ENCODE measurements at places on chromosomes 3 and 15.
A peak's percentile ranks its signal among the peaks of the same experiment; 100 is the strongest.

DNA sequence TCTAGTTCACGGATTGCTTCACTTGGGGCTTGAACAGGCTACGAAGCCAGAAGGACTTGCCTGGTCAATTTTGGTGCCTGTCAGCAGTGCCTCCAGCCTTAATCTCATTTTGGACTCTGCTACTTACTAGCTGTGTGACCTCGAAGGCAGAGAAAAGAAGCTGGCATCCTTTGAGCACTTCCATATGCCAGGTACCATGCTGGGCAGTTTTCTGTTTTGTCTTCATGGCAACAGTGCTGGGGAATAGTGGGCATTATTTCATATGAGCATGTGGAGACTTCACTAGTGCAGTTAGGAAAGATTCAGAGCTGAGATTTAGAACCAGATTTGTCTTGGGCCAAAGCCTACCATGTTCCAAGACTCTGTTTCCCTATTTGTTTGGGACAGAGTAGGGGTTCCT lies 92.2 kb downstream of the LRTM1 start:
- DNase-seq, result no peak

DNA sequence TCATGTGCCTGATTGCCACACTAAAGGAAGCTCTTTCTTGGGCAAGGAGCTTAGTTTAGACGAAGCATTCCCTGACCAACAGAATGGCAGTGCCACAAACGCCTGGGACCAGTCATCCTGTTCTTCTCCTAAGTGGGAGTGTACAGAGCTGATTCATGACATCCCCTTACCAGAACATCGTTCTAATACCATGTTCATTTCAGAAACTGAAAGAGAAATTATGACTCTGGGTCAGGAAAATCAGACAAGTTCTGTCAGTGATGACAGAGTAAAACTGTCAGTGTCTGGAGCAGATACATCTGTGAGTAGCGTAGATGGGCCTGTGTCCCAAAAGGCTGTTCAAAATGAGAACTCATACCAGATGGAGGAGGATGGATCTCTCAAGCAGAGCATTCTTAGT lies 18.4 kb downstream of the SENP5 start:
- DNase-seq, result no peak

DNA sequence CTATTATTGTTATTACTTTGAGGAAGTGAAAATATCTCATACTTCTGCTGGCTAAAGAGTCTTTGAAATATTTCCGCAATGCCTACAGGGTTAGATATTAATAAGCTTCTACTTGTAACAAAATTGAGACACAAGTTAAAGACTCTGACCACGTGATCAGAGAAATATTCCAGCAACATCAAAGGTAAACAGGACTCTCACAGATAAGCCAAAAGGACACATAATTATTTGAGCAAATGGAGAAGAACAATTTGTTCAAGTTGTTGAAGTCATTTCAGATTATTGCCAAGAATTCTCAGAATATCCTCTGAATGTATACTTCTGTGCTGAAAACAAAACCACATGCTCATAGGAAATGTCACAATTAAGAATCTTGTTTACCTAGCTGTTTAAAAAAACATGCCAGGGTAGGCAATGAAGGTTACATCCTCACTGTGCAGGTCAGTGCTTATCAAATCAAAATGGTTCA lies 225.8 kb upstream of the ALCAM start:
- no peak for DNase-seq

DNA sequence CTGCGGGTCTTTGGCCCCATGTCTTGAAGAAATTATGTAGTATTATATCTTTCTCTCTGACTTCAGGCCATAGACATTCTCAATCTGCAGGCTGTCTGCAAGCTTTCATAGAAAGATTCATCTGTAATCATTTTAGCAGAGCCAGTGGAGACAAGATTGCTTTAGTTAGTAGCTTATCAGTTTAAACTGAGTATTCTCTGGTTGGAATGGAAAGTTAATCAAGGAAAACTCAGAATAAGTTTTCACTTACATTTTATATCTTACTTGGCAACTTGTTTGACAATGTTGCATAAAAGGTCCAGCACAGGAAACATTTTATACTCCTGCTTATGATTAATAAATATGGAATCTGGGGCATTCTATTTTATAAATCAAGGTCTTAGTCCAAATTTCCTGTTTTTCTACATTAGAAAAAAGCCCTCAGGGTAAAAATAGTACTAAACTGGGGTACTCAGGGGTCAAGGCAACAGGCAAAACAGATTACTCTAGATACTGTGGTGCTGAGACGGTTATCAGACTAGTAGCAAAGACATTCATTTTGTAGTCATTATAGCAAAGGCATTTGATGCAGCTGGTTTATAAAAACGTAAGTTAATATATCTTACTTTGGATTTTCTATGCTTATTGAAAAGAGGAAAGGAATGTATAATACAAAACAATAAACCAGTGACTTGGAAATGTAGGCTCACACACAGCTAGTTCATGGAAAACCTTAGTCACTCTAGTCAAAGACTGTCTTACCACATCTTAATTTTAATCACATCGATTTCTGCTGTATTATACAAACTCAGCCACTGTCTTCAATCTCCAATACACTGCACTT lies 45.2 kb upstream of the FILIP1L start:
- DNase-seq, result no peak

GRCh38 chr3:9715764-9716437 lies 12.3 kb downstream of the CPNE9 start:
- peak; percentile 90 for DNase-seq

DNA sequence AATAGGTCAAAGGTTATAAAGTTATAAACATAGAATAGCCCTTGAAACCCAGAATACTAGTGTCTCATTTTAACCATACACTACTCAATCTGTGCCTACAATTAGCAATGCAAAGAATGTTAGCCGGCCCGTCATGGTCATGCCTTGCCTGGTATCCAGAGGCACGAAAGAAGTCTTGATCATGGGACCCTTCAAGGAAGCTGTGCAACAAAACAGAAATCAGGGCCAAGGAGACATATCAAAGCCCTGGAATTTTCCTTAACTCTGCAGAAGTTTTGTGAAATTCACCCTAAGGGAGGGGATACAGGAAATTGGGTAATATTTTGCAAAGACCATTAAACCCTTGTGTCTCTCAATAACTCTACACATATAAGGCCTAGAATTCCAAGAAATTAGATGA lies 482.4 kb downstream of the ROBO1 start:
- DNase-seq, result no peak

DNA sequence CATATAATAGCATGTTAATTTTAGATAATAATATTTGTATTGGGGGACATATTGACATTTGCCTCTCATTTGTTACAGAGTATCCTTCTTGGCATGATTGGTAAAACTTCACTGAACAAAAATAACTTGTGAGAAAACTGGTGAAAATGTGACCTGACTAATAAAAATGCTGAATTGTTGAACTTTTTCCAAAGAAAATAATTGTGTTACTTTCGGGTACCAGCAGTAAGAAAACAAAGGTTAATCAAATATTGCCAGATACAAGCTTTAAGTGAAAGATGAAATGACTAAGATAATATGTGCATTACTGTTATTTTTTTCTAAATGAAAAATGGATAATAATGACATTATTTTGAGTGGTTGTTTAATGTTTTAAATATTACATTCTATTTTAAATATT lies 15.2 kb downstream of the SLC12A1 start:
- no peak for DNase-seq

- DNase-seq, result no peak
These were observed 300.3 kb upstream of the CBLB start for GRCh38 chr3:106168962-106169750.

DNA sequence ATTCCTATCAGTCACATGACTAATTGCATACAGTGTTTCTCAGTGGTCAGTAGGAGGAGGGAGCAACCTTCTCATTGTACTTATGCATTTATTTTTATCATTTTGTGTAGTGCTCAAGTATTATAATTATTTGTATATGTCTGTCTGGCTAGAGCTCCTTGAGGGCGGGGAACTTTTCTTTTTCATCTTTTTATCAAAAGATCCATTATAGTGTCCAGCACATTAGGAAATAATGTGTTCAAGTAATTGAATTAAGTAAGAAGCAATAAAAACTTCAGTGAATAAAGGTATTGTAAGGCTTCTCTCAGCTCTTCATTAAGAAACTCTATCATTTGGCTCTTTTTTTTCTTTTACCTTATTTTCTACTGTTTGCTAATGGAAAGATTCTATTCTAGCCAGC lies 18.8 kb downstream of the FGF7 start:
- DNase-seq, result no peak

- DNase-seq, result no peak
These were observed 580.6 kb upstream of the ADAMTS9 start for GRCh38 chr3:65268426-65268825.

- no peak for DNase-seq
These were observed 308.8 kb upstream of the NR2E3 start for GRCh38 chr15:71501344-71502076.

DNA sequence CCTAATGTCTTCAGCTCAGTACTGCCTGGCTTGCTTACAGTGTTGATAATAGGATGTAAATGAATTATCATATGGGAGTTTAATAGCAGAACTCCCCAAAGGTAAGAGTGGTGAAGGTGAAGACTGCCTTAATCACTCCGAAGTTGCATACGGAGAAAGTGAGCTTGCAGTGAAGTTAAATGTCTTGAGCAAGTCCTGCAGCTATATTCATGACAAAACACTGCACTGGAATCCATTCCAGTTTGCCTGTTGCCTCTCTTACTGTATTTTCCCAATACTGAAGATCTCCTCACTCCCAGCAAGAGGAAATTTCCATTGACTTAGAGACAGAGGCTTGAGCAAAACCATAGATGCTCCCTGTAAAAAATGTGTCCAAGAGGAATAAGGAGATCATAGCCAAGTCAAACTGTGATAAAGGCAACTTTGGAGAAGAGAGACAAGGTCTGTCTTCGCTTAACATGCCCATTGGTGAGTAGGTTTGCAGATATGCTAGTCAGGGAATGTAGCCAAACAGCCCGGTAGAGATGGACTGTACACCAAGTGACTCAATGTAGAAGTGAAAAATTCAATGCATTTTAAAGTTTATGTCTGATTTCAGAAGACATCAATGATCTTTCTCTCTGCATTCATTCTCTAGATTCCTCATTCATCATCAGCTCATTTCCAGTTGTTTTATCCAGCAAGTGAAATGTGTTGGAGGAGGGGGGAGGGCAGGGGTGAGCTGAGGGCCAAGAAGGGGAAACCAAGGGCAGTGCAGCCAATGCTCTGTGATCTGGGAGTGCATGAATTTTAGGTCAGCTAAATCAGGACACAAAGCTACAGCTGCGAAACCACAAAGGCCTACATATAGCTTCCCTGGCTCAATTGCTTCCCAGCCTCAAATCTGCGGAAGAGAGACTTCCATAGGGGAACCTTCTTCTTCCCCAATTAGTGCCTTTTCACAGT lies 667.1 kb upstream of the NR2F2 start:
- DNase-seq, result no peak
